T follicular helper cell (primary cell): ENCODE measurements at places on chromosomes 4 and X.

DNA sequence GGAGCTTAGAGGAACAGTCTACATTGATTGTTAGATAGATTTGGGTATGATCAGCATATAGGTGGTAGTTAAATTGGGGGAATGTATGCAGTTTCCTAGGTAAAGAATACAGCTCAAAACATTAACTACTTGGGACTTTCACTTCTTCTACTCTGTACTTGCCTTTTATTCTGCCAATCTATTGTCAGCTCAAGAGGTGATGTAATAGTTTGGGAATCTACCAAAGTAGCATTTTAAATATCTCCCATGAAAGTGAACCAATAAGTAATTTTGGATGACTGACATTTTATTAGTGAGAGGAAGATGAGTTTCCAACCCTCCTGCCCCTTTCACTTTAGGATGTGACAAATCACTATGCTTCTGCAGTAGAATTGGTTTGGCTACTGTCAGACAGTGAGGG is 43.4 kb downstream of the NUDT6 start:
- DNase-seq: no peak

GRCh38 chr4:121980643-121981042 is 28.8 kb upstream of the TRPC3 start:
- DNase-seq: no peak

GRCh38 chr4:185548587-185548986 is 13.3 kb upstream of the PDLIM3 start:
- no peak for DNase-seq

DNA sequence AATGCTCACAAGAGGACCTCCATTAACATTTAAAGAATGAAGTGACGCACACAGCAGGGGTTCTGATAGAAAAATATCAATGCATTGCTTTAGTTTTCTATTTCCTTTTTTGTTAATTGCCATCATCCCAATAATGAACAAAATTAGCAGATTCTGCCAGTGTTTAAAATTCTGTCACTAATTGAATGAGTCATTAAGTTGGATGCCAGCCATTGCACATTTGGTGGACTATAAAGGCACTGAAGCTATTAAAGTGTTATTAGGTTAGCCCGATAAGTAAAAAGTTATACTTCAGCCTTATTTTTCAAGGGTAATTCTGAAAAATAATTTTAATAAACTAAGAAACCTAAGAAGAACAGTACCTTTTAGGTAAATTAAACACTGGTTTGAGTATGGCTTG is 53.1 kb downstream of the MAP3K15 start:
- DNase-seq: no peak

DNA sequence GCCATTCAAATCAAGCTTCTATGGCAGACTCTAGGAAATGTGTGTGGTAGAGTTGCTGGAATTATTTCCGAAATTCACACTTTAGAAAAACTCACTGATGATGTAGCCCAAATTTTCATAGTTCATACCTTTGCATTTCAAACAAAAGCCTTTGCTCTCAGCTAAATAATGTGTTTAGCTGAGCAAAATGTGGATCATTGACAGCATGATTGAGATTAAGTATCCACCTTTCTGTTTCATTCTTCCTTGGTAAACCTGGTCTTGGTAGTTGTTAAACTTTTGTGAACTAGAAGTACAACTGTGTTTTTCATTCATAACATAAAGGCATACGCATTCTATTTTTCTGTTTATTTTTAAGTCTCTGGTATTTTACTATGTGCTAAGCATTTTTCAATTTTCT is 7.2 kb downstream of the PCDH7 start:
- no peak for DNase-seq

- DNase-seq: no peak
These were observed 26.5 kb upstream of the SORCS2 start for GRCh38 chr4:7165874-7166201.

- DNase-seq: no peak
These were observed 624.3 kb downstream of the ADGRL3 start for GRCh38 chr4:61824454-61824853.

GRCh38 chrX:112636951-112637581 is 42.7 kb downstream of the LHFPL1 start:
- DNase-seq: no peak

DNA sequence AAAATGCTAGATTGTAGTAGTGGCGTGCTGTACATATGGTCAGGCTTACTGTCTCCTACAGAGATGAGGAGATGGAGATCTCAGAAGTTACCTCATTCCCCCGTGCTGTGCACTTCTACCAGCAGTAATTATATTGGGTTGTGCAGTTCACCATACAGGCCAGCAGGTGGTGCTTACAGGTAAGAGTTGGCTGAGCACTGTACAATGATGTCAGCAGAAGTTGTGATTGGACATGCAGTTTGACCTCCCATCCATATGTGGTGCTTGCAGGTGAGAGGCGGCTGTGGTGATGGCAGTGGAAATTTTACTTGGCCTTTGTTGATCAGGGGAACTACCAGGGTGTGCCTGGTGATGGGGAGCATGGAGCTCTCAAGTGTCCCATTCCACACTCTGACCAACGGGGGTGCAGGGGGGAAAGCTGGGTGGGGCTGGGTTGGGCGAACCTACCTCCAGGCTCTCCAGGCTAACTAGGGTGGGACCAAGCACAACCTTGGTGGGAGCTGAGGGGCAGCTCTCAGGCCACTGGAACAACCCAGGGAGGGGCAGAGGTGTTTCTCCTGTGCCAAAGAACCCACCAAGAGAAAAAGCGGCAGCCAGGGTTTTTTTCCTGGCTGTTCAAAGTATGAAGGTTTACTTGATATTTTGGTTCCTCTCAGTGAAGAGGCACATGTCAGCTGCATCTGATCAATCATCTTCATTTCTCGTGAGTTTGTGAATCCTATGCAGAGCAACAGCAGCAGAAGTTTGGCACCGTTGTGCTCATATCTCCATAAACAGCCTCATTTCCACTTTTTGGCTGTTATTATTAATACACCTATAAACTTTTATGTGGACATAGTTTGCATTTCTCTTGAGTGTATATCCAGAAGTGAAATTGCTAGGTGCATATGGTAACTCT is 73.8 kb upstream of the FREM3 start:
- peak; percentile 3 for DNase-seq

- DNase-seq: no peak
These were observed 10.2 kb upstream of the INTU start for GRCh38 chr4:127622621-127622920.

GRCh38 chrX:129769467-129770154 is 10.1 kb upstream of the SASH3 start:
- DNase-seq: peak; percentile 71

- no peak for DNase-seq
These were observed 47.3 kb downstream of the RGS12 start for GRCh38 chr4:3340038-3340699.

- no peak for DNase-seq
These were observed 23.1 kb downstream of the SETD7 start for GRCh38 chr4:139532947-139533346.

GRCh38 chr4:26802790-26803189 is 57.9 kb upstream of the STIM2 start:
- DNase-seq: no peak

DNA sequence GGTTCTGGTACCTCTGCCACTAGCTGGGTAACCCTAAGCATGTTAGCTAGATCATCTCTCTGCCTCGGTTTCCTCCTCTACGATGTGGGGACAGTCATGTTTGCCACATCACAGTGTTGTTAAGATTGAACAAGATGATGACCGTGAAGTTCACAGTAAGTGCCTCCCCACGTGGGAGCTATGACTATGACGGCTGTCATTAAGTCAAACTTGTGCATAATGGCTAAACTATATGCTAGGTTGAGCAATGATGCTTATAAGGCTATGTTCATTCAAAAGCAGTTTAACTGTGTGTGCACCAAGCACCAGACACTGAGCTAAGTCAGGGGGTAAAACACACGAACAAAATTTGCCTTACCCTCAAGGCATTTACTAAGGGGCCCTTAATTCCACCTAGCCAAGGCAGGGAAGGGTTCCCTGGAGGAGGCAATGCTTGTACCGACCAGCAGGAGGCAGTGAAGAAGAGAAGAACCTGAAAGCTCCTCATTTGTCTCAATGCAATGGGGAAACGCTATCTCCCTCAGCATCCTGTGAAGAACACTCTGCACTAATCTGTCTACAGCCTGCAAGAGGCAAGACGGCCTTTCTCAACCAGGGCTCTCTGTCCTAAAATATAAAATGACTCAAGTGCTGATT is 52.9 kb downstream of the MAP7D2 start:
- DNase-seq: no peak

- DNase-seq: no peak
These were observed 6.9 kb downstream of the SORCS2 start for GRCh38 chr4:7199129-7199725.

DNA sequence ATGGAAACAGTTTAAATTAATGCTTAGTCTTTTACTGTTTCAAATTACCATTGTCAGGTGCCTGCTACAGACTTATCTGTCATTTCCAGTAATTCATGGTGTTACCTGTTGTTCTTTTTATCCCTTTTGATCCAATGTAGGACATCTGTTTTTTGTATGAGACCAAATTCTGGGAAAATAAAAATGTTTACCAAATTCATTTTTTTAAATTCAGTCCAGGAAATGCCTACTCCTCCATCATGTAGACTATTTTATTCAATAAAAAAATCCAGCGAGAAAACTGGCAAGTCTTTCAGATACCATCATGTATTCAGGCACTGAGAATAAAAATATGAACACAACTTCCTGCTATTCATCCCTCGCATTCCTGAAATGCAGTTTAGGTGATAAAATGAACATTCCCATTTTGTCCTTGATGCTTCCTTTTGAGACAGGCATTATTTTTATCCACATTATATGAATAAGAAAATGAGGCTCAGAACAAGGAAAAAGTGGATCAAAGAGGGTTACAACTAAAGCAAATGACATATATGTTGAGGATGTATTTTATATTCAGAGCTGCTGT is 584.2 kb downstream of the SPRY1 start:
- no peak for DNase-seq
